GM12892 (cell line): ENCODE measurements at places on chromosomes 3 and 15.

DNA sequence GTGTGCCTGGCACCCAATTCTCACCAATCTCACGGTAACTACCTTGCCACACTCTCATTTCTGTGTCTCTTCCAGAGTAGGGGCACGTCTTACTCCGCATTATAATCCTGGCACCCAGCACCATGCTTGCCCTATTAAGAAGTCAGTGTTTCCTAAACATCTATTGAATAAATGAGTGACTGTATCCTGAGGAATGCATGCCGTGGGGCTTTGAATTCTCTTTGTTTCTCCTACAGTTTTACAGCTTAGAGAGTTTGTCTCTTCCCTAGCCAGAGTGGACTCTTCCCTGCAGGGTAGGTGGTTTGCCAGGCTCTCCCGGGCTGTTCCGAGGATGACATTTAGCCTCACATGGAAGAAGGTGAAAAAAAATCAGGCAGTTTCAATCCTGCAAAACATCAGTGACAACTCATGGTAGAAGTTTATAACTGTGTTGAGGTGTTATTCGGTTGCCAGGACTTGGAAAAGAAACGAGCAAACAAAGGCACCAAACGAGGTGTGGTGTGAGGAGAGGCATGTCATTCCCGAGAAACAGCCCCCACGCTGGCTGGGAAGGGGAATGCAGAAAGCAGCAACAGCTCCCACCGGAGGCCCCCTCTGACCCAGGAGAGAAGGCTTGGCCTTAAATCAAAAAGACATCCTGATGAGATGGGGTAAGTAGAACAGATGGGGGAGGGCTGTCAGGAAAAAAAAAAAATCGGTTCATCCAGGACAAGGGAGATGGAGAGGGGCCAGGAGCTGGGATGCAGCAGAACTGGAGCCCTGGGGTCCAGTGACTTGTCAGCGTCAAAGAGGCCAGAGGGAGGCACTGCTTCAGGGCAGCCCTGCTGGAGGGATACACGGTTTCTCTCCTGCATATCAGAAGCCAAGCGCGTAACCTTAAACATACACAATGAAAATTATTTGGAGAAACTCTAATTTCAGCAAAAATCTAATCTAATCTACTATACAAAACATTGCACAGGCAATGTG, 168.4 kb upstream of the ARRDC4 start:
- DNase-seq: no peak

GRCh38 chr3:45273681-45274515, 47.8 kb upstream of the TMEM158 start:
- no peak for DNase-seq

- no peak for DNase-seq
Observed at GRCh38 chr3:69649120-69650065, 89.9 kb upstream of the MITF start.

DNA sequence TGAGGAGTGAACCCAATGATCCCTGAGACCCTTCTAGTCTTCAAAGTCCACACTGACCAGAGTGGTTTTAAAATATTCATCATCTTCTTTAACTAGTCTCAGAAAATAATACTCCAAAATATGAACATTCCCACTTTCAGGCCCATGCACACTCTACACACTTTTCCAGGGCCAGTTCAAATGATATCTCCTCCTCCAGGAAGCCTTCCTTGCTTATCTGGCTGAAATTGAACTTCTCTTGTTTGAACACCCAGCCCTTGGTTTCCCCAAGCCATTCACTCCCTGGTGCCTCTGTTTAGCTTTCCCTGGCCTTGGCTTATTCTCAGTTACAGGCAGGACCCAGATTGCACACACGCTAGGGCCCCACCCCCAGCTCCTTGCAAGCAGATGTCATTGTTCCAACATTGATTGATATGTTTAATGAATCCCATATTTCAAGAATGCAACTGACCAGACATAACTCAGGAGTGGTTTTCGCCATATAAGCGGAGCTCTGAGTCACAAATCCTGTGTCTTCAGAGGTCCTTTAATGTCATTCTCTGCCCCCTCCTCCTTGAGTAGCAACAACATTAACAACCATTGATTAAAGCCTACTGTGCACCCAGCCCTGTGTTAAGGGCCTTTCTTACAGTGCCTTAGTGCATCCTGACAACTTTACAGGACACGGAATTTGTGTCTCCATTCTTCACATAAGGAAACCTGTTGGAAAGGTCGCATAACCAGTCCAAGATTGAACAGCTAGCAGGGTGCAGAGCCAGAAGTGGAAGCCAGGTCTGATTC, 2.1 kb downstream of the ITGA11 start:
- DNase-seq: no peak

- DNase-seq: no peak
Observed at GRCh38 chr3:7920211-7920610, 581.4 kb upstream of the LMCD1 start.

- no peak for DNase-seq
Observed at GRCh38 chr3:12490547-12490946, 6.3 kb downstream of the TSEN2 start.
